ENCODE measurements at places on chromosomes 7 and 10. TPM values are rescaled to one million over a fixed set of nuclear protein-coding genes. Genes with fewer than 3 reads are reported as not detected.

DNA sequence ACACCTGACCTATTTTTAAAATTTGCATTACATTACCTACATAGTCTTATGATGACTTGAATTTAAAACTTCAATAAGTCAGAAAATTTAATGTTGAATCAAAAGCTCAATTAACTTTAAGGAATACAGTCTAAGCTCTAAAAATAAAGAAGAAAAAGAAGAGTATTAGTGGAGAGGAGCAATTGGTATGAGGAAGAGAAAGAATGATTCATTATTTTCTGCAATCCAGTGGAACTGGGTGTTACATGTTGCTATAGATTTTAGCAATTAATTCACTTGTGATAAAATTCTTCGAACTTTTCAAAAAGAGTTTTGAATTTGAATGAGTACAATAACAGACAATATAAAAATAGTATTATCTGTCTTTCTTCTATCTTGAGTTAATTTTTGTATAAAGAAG, 158.9 kb upstream of the POT1 start:
- H3K4me1 ChIP-seq = no peaks in the 10 kb centered on the region
- no peaks in the 10 kb centered on the region for H3K27me3 ChIP-seq
- H3K27ac ChIP-seq = peak overlapping the region; percentile 41
- no peak for DNase-seq

DNA sequence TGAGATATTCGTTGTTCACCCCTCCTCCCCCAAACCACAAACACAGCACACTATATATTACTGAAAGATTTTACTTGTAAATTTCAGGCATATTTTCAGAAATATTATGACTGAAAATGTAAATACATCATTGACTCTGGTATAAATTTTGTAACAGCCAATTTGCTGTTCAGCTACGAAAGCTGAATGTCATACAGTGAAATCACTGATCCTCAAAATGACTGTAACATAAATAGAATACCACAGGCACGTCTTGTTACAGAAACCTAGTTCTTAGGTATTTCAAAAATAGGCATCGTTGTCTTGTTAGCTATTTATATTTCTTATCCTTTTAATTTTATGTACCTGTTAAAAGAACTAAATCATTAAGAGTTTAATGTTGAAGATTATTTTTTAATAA, 15.1 kb downstream of the TRUB1 start:
- H3K4me3 ChIP-seq = no peak overlapping the region
- no peak overlapping the region for H3K27ac ChIP-seq
- no peak for DNase-seq
- peaks cover 29% of the 10 kb centered on the region for H3K4me1 ChIP-seq
- no peaks in the 10 kb centered on the region for H3K27me3 ChIP-seq

DNA sequence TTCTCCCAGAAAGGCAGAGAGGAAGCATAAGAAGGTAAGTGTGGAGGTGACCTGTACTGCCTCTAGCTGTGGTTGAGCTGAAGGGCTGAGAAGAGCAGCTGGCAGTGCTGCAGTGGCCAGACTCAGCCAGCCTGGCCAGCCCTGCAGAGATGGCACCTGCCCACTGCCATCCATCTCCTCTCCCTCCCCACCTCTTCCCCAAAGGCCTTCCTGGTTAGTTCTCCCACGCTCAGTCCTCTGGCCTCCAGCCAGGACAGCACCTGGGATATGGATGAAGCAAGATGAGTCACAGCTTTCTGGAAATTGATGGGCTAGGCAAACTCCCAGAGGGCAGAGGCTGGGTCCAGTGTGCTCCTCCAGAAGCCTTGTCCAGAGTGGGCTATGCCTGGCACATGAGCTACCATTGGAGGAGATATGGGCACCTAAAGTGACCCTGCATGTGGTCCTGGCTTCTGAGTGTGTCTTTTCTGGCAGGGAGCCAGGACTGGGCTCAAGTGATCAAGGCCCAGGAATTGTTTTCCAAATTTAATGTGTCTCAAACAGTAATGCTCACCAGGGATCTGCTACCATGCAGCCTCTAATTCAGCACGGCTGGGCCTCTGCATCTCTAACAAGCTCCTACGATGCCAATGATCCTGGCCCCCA, 81.0 kb upstream of the CACUL1 start:
- H3K36me3 ChIP-seq = peaks cover 2% of the 10 kb centered on the region
- peaks cover 6% of the 10 kb centered on the region for H3K4me1 ChIP-seq
- H3K27ac ChIP-seq = no peak overlapping the region
- no peaks in the 10 kb centered on the region for H3K27me3 ChIP-seq
- H3K4me3 ChIP-seq = no peak overlapping the region

DNA sequence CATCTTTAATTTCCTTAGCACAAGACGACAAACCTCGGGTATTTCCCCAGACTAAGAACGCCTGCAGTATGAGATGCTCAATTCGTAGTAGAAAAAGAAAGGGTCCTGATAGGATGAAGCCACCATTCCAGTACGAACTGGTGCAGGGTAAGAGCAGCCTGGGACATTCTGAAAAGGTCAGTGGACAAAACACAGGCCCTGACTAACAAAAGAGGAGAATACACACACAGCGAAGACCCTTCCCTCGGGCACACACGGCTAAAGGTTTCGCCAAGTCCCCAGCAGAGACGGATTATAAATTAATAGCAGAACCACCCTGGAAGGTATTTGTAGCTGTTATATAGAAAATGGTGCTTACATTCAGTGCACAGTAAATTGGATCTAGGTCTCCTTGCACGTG, 137.6 kb downstream of the SKIDA1 start:
- H3K27ac ChIP-seq = no peak overlapping the region
- H3K4me3 ChIP-seq = no peak overlapping the region
- H3K4me1 ChIP-seq = no peaks in the 10 kb centered on the region
- H3K36me3 ChIP-seq = peaks cover 2% of the 10 kb centered on the region

DNA sequence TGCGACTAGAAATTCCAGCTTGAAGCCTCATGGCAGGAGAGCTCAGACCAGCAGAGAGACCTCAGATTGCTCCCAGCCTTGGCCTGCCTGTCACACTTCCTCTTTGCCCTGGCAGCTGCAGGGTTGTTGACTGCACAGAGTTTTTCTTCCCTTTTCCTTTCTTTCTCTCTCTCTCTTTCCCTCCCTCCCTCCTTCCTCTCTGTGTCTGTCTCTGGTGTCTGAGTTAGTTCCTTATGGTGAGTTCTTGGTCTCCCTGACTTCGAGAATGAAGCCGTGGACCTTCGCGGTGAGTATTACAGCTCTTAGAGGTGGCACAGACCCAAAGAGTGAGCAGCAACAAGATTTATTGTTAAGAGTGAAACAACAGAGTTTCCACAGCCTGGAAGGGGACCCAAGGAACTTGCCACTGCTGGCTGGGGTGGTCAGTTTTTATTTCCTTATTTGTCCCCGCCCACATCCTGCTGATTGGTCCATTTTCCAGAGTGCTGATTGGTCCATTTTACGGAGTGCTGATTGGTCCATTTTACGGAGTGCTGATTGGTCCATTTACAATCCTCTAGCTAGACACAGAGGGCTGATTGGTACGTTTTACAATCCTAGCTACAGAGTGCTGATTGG, 266.3 kb downstream of the RPS24 start:
- H3K27me3 ChIP-seq = no peaks in the 10 kb centered on the region
- H3K36me3 ChIP-seq = no peaks in the 10 kb centered on the region
- DNase-seq = no peak
- peaks cover 14% of the 10 kb centered on the region for H3K4me1 ChIP-seq
- no peak overlapping the region for H3K27ac ChIP-seq
- H3K4me3 ChIP-seq = no peak overlapping the region

GRCh38 chr10:126253611-126253998, 134.7 kb downstream of the ADAM12 start:
- no peaks in the 10 kb centered on the region for H3K27me3 ChIP-seq
- no peak for DNase-seq
- no peak overlapping the region for H3K4me3 ChIP-seq
- H3K4me1 ChIP-seq = no peaks in the 10 kb centered on the region
- H3K36me3 ChIP-seq = no peaks in the 10 kb centered on the region

GRCh38 chr7:105853931-105854419, 22.4 kb downstream of the ATXN7L1 start:
- no peak for DNase-seq
- H3K36me3 ChIP-seq = peaks cover 5% of the 10 kb centered on the region
- H3K27ac ChIP-seq = no peak overlapping the region
- peaks cover 59% of the 10 kb centered on the region for H3K4me1 ChIP-seq

- H3K36me3 ChIP-seq = peaks cover 2% of the 10 kb centered on the region
- H3K4me1 ChIP-seq = peaks cover 2% of the 10 kb centered on the region
- H3K4me3 ChIP-seq = no peak overlapping the region
- peaks cover 13% of the 10 kb centered on the region for H3K27me3 ChIP-seq
- DNase-seq = no peak
Observed at GRCh38 chr10:114897593-114897992, 40.4 kb upstream of the TRUB1 start.

DNA sequence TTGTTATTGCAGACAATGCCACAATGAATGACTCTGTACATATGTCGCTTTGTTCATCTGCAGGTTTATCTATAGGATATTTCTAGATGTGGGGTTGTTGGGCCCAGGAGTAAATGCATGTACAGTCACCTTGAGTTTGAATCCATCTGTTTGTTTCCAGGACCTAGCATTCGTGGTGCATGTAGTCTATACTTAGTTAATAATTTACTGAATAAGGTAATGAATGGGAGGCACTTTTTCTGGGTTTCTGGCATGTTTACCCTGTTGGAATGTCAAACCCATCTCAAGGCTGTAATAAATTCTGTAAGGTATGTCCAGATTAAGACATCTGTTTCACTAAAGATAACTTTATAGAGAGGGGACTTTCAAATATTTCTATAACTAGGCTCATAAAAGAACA, 23.5 kb downstream of the HECTD2 start:
- H3K36me3 ChIP-seq = peaks cover 5% of the 10 kb centered on the region
- no peak overlapping the region for H3K4me3 ChIP-seq
- H3K27me3 ChIP-seq = no peaks in the 10 kb centered on the region
- peaks cover 2% of the 10 kb centered on the region for H3K4me1 ChIP-seq

GRCh38 chr10:13739183-13739582, 152.4 kb downstream of the PRPF18 start:
- no peak overlapping the region for H3K4me3 ChIP-seq
- DNase-seq = no peak
- H3K27me3 ChIP-seq = peaks cover 39% of the 10 kb centered on the region
- H3K27ac ChIP-seq = no peak overlapping the region

- no peak overlapping the region for H3K27ac ChIP-seq
- no peak for DNase-seq
- no peak overlapping the region for H3K4me3 ChIP-seq
- H3K27me3 ChIP-seq = peaks cover 6% of the 10 kb centered on the region
- H3K36me3 ChIP-seq = peaks cover 14% of the 10 kb centered on the region
Observed at GRCh38 chr10:100836891-100837290, 75.9 kb upstream of the SLF2 start.

DNA sequence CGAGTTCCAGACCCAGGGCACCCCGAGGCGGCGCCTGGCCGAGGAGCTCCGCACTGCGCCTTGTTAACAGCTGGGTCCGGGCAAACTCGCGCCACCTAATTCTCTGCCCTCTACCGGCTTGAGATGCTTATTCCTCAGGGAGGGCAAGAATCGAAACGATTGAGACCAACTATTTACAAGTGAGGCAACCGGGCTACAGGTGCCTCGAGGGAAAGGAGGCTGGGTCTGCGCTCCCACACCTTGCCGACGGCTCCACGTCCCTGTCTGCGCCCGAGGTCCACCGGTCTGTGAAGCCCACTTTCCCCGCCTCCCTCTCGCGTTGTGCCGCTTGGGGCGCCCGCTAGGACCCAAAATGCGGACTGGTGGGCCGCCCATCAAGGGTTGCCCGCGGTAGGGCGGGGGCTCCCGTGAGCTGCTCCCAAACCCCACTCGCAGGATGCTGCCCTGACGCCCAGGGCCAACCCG, 527 bp downstream of the AKR1B1 start:
- H3K27ac ChIP-seq = peak overlapping the region; percentile 67
- H3K27me3 ChIP-seq = no peaks in the 10 kb centered on the region
- peak; percentile 26 for DNase-seq
- H3K4me3 ChIP-seq = peak overlapping the region; percentile 92
- peaks cover 2% of the 10 kb centered on the region for H3K36me3 ChIP-seq
- peaks cover 36% of the 10 kb centered on the region for H3K4me1 ChIP-seq

DNA sequence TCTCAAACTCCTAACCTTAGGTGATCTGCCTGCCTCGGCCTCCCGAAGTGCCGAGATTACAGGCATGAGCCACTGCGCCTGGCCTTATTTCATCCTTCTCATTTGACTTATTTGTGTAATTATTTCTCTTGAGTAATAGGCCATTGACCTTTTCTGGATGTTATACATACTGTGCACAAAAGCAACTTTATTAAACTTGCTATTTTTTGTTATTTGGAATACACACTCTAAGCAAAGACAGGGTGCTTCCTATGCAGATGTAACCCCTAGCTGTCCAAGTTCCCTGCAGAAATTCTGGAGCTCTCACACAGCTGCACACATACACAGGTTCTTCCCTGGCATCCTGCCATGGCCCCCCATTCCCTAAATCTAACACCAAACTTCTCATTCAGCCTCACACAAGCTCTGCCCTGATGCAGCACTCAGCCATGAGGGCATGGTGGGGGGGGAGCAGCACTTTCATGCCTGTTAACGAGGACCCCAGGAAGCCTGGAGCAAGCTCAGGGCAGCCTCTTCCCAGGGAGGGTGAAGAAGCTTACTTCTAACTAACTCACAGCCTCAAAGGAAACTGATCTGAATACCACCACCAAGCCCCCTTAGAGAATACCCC, 33.2 kb downstream of the SH3PXD2A start:
- H3K4me1 ChIP-seq = peaks cover 10% of the 10 kb centered on the region
- no peak overlapping the region for H3K4me3 ChIP-seq
- H3K27me3 ChIP-seq = peaks cover 46% of the 10 kb centered on the region

- H3K27me3 ChIP-seq = no peaks in the 10 kb centered on the region
- no peak for DNase-seq
- H3K4me3 ChIP-seq = no peak overlapping the region
- H3K27ac ChIP-seq = no peak overlapping the region
- H3K4me1 ChIP-seq = peaks cover 5% of the 10 kb centered on the region
Observed at GRCh38 chr7:35593899-35594298, 101.0 kb downstream of the HERPUD2 start.

GRCh38 chr10:90096196-90096595, 394.8 kb downstream of the KIF20B start:
- no peak for DNase-seq
- no peak overlapping the region for H3K27ac ChIP-seq
- H3K27me3 ChIP-seq = peaks cover 8% of the 10 kb centered on the region

The MMD2 gene
- total RNA-seq = not detected

The CALML3 gene
- not detected for total RNA-seq

The CALHM3 gene
- total RNA-seq = not detected

The MYL10 gene
- total RNA-seq = not detected

The DNA2 gene
- total RNA-seq = 4.1 TPM

The OGA gene
- 411 TPM for total RNA-seq

The ASIC3 gene
- total RNA-seq = 6.7 TPM

The LRRTM3 gene
- total RNA-seq = not detected

The CCDC172 gene
- total RNA-seq = not detected

The TLX1 gene
- not detected for total RNA-seq
